CMK (cell line): ENCODE measurements at places on chromosomes 5 and 9.

DNA sequence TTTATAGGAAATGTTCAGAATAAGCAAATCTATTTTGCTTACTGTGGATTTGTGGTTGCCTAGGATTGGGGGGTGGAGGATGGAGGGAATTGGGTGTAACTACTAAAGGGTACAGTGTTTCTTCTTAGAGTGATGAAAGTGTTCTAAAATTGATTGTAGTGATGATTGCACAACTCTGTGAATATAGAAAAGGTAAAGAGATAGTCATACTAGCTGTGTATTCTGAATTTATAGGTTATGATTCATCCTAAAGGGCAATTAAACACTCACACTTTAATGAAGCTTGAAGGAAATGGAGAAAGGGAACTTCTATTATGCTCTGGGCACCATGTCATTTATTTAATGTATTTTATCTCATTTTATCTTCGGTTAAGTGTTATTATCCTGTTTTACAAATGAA, 9.9 kb downstream of the TXNDC8 start:
- DNase-seq, result no peak

- no peak for DNase-seq
These were observed 599.0 kb downstream of the CSNK1G3 start for GRCh38 chr5:124110942-124111341.

DNA sequence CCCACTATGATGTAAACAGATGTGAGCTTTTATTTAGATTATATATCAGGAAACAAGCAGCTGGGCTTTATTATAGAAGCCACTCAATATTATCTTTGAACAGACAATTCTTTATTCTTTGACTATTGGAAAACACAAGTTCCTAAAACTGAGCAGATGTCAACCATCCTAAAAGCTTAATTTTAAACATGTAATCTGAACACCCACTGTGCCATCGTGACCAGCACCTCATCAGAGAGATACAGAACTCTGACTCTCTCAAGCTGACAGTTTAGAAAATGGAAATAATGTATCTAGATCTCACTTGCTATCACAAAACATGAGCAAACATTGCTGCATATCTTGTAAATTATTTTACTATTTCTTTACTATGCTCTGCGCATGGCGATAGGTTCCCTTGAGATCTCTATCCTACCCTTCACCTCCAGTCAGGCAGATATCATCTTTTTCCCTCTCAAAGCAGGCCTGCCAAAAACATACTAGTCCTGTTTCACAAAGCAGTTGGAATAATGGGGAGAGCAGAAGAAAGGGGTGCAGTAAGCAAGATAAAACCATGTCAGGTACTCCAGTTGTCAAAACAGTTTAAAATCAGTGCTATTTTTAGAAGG, 151.0 kb downstream of the KIAA0825 start:
- no peak for DNase-seq

GRCh38 chr5:136028782-136029742, at the start of gene TGFBI:
Gene TGFBI, plus strand, starts transcription at chr5:136028988. Its CDS starts 68 bp downstream, at chr5:136029056.
- DNase-seq, result no peak

- DNase-seq, result no peak
These were observed 305.0 kb downstream of the MRPS30 start for GRCh38 chr5:45113726-45114125.

DNA sequence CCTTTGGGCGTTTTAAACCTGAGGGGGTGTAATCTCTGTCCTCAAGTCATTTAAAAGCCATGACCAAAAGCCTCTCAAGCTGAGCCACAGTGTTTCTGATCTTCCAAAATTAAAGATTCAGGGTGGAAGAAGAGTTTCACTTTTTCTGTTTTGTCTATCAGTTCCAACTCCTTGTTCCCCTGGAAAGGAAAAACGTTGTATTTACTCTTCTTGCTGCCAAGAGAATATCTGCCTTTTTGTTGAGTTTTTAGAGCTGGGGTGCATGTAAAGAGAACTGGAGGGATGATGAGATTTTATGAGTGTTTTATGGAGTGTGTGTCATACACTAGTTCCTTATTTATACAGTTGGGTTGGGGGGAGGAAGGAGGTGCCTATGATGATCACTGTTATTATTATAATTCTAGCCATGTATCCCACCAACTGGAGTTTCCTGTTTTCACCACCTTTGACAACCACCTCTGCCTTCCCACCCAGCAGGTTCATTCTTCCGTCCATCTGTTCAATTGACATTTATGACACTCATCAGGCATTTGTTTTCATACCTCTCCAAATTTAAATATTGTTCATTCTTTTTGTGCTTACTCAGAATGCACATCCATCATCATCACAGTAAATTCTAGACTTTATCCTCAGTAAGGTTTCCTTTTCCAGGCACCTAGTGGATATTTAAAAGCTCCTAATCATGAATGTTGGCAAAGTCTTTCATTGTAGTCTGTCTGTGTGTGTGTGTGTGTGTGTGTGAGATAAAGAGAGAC, 97.9 kb upstream of the MPDZ start:
- no peak for DNase-seq

GRCh38 chr9:86281593-86282076, 703 bp downstream of the ISCA1 start:
- no peak for DNase-seq

DNA sequence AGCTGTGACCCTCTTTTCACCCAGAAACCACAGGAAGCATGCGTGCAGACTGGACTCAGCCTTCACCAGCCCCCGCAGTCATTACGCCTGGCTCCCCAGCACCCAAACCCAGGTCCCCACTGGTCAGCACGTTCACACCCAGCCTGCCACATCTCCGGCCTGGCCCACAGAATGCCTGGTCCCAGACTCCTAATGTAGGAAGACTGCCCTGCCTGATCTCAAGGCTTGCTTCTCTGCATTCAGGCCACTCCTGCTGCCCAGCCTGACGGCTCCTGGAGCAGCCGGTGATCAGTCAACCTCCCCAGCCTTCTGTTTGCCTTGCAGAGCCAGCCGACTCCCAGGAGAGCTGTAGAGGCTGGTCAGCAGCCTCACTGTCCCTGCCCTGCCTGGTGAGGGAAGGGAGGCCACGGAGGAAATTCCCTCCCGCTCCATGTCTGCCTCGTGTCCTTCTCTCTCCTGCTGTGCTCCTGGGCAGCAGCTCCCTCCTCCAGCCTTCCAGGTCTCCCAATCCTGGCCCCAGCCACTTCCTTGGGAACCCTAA, 25.4 kb downstream of the ADAMTS2 start:
- DNase-seq, result no peak

- DNase-seq, result no peak
These were observed 1638.5 kb upstream of the C9orf72 start for GRCh38 chr9:29211580-29212396.

GRCh38 chr5:143793249-143793648, 18.7 kb upstream of the HMHB1 start:
- no peak for DNase-seq
